Activated naive CD4-positive, alpha-beta T cell treated with Interleukin-2 at 50 U/mL for 16 hours (primary cell): ENCODE measurements at places on chromosomes 16 and 17.
A peak's percentile ranks its signal among the peaks of the same experiment; 100 is the strongest.

- no peak for DNase-seq
These were observed 202.9 kb upstream of the IRX3 start for GRCh38 chr16:54489225-54490111.

DNA sequence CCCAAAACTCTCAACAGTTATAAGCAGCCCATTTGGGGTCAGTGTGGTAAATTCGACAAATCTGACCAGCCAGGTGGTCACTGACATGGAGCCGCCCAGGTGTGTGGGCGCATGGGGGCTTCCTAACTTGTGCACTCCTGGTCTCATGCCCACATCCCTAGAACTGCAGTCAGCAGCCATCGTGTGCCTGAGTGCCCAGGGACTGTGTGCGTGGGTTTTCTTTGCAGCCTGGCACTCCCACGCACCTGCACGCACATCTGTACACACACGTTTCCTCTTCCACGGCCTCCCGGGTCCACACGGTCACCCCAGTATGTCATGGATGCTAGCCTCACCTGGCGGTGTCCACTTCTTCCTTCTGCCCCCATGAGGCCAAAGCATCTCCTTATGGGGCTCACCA is 38.9 kb upstream of the ZC3H18 start:
- DNase-seq: no peak

- no peak for DNase-seq
These were observed 423.3 kb upstream of the MAF start for GRCh38 chr16:80023865-80024264.

GRCh38 chr17:10622617-10623485 is 34.3 kb downstream of the MYH3 start:
- no peak for DNase-seq

- DNase-seq: no peak
These were observed 188.7 kb downstream of the HS3ST3A1 start for GRCh38 chr17:13413001-13413400.

GRCh38 chr16:85800321-85800669 is 800 bp downstream of the COX4I1 start:
- peak; percentile 54 for DNase-seq

GRCh38 chr16:24286741-24287405 is 30.7 kb downstream of the CACNG3 start:
- DNase-seq: no peak

- no peak for DNase-seq
These were observed 100.1 kb downstream of the MARF1 start for GRCh38 chr16:15542734-15543347.

GRCh38 chr16:89759746-89760340 is 38.5 kb downstream of the ZNF276 start:
- DNase-seq: peak; percentile 48

DNA sequence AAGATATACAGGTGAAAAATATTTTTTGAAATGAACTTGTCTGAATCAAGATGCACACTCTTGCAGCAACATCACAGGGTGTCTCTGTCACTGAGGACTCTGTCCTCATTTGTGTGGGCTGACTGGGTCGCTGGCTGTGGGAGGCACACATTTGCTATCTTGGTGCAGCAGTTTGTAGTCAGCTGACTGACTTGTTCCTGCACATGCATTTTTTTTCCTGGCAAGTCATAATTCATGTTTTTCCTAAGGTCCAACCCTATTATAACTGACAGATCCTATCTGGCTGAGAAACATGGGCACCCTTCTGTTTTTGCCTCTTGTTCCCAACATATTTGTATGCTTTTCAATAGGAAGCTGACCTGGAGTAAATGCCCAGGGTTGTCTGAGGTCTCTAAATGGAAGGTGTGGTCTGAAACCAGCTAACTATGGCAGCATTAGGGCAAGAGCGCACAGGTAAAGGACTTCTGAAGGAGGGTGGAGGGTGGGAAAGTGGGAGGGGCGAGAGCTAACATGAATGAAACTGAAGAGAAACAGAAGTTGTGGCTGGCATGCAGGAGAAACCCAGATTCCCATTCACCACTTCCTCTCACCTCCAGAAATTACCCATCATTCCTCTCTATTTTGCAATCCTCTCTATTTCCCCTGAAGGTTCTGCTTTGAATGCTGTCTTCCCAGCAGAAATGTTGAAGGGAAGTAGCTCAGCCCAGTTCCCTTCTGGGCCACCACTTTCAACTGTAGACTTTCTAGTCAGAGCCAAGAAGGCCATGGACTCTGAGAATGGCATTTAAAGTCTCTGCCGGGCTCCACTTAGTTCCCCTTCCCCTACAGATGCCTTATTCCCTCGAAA is 166.1 kb downstream of the PRKCA start:
- peak; percentile 26 for DNase-seq

GRCh38 chr17:82684228-82684841 is 14.2 kb downstream of the RAB40B start:
- no peak for DNase-seq

DNA sequence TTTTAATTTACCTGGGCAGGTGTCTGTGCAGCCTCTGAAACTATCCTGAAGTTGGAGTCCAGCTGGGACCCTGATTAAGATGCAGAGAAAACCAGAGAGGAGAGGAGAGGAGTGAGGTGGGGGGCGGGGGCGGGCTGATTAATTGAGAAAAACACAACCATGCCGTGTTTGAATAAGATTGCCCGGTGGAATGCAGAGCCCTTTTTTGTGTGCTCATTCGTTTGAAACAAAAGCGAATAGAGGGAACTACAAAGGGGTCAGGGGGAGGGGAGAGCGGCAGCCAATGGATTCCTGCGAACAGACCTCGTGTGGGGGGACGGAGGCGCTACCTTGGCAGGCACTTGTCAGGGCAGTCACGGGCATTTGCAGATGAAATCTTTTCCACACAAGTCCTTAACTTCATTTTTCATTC is 355.8 kb downstream of the SOX9 start:
- DNase-seq: no peak

DNA sequence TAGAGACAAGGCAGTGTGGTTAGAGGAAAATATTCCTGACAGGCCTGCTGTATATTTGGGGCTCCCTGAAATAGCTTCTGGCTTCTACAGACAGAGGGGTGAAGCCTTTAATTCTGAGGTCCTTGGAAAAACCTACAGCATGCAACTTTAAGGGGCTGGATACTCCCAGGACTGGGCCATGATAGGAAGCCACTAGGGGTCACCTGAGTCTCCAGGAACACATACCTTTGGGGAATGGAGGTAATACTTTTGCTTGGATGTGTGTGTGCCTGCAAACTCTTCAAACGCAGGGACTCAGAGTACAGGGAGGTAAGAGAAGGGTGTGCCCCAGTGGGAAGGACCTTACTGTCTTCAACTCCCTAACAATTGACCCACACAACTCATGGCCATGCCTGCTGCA is 4.1 kb downstream of the ASIC2 start:
- no peak for DNase-seq

GRCh38 chr16:81652798-81653505 is 126.1 kb upstream of the PLCG2 start:
- no peak for DNase-seq

DNA sequence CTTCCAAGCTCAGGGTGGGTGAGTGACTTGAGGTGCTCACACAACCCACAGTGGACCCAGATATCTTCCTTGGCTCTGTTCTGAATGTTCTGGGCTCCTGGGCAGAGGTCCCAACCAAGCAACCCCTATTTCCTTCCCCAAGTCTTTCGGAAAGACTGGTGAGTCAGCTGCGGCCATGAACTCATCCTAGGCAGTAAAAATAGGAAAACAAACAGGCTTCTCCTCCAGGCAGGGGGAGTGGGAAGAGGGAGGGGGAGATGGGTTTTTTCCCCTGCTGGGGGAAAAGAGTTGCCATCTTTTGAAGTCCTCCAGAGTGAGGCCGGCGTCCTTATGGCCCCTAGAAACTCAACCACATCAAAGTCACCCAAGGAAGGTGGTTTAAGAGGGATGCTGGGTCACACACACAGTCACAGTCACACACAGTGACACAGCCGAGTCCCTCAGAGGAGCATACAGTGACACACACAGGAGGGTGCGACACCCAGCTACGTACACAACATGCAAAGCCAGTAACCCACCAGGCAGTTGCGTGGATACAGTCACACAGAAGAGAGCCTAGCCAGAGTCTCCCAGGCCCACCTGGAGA is 16.0 kb upstream of the DLX4 start:
- no peak for DNase-seq

DNA sequence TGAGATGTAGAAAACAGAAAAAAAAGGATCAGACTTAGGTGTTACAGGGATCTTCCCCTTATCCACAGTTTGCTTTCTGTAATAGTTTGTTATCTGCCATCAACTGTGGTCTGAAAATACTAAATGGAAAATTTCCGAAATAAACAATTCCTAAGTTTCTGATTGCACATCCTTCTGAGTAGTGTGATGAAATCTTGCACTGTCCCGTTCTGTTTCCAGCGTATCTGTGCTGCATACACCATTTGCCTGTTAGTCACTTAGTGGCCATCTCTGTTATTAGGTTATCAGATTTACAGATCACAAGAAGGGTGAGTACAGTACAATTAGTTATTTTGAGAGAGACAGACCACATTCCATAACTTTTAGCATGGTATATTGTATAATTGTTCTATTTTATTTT is 185.6 kb upstream of the CPHXL start:
- DNase-seq: no peak

GRCh38 chr17:29587591-29587990 is 1.9 kb downstream of the GIT1 start:
- DNase-seq: no peak

DNA sequence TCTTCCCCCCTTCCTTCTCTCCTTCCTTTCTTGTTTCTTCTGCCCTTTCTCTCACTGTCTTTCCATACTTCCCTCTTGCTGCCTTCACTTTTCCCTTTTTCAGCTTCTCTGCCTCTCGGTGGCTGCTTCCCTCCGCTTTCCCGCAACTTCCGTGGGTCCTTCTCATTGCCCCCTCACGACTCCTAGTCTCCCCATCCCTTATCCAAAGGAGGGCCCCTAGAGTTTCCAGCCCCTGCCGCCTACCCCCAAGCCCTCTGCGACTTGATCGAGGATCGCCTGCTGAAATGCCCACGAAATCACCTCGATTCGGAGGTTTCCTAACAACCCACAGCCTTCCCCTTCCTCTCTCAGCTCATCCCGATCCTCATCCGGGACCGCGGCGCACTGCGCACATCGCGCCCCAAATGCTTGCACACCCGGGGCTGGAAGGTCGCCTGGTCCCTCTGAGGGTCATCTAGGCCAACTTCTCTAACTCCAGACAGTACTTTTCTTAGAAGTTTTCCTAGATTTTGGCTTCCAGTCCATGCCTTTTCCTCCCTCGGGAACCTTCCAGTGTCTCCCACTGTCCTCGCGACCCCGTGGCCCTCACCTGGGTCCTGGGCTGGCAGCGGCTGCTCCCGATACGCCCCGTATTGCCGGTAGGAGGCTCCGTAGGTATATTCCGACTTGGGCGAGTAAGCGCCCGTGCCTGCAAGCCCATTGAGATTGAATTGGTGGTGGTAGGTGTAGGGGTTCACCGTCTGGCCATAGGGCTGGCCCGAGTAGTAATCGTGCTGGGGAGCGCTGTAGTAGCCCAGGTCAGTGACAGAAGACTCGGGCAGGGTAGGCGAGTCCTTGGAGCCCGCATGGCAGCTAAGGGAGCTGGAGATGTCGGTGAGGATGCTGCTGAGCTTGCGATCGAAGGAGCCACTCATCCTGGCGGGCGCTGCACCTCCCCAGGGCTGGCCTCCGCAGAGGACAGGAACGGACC is 654 bp downstream of the DLX3 start:
- DNase-seq: no peak

DNA sequence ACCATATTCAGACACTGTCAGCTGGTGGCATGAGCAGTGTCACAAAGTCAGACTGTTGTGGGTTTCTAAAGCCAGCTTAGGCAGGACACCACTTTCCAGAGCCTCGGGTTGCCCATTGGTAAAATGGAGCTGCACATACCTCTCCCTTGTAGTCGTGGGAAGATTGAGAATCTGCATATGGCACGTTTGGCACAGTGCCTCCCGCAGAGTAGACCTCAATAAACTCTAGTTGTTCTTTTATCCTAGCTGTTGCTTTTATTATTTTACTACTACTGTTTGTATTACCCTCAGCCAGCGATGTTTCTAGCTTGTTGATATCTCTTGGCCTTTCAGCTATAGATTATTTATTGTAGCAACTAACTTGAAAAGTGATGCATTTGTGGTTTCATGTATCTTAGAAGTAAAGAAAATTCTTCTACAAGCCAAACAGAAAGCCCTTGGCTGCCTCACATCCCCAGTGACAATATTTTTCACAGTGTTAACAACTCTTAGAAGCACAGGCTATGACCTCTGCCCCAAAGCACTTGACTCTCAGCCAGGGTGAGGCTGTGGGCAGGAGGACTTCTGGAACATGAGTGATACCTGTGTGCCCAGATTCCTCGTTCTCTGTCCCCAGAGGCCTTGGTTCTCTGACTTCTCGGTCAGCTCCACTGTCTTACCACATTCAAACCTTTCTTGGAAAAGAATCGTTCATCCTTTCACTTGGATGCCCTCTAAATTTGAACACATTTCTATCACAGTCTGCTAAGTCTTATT is 351.6 kb downstream of the SNX29 start:
- DNase-seq: no peak

DNA sequence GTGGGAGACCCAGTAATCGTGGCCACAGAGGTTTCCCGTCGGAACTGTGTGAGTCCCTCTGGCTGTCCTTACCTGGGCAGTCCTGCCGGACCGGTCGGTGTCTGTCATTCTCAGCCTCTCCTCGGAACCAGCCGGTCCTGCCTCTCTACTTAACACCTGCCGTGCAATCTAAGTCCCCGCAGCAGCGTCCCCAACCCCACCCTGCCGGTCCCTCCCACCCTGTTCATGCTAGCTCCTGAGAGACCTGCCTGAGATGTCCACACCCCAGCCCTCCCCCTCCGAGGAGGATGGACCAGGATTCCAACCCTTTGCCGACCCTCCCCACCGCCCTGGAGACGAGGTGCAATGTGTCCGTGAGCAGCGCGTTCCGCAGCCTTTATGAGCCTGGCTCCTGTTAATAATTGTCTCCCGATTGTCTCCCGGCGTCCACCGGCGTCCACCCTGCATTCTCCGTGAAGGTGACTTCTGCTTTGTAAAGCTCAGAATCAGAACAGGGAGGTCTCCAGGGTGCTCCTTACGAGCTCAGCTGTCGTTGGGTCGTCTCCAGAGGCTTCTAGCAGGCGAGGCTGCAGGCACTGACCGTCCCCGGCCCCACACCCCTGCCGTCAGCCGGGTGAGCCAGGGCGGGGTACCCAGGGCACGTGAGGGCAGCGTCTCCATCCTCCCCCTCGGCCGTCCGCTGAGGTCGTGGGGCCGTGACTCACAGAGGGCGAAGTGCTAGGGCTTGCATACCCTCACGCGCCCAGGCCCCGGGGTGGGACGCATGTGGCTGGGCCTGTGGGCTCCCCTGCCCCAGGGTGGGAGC is 10.1 kb downstream of the METRNL start:
- no peak for DNase-seq

GRCh38 chr17:79630821-79631639 is 20.2 kb upstream of the RBFOX3 start:
- DNase-seq: no peak
